ENCODE measurements at places on chromosomes 6 and 20.

- DNase-seq, result no peak
Observed at GRCh38 chr6:9140951-9141460, 705.7 kb upstream of the SLC35B3 start.

DNA sequence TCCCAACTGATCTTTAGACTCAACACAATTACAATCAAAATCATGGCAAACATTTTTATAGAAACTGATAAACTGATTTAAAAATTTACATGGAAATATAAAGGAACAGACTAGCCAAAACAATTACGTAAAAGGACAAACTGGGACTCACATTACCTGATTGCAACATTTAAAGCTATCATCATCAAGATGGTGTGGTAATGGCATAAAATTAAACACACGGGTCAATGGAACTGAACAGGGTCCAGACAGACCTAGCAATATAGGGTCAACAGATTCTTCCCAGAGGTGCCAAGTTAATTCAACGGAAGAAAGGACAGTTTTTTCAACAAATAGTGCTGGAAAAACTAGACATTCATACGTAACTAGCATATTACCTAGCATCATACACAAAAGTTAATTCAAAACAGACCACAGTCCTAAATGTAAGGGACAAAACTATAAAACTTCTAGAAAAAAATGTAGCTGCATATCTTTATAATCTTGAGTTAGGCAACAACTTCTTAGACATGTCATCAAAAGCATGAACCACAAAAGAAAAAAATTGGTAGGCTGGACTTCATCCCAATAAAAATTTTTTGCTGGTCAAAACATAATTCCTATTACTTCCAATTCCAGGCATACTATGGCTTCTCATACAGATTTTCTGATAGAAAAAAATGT is 147.4 kb upstream of the BEND6 start:
- DNase-seq, result no peak

DNA sequence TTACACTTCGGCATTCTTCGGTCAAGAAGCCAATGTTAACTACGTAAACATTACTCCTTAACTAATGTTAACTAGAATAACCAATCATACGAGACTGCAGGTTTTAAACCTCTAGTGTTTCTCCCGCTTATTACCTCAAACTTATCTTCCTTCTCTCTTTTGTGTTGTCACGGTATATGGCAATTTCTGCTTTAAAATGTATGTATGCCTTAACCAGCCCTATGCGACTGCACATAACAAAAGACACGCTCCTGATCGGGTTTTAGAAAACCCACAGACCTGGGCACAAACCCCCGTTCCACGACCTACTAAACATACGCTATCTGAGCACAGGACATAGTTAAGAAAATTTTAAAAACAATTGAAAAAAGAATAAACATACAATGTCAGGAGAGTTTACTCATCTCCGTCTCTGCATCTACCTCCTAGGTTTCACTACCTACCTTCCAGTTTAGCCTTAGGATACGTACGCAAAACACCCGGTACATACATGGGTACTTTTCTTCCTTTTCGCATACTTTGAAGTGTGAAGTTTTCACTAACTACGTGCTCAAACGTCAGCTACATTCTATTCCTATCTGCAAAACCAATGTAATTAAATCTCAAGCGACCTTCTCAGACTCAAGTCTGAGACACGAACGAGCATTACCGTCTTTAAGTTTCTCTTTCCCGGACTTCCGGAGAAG is 1.1 kb downstream of the CD164 start:
- DNase-seq, result no peak

DNA sequence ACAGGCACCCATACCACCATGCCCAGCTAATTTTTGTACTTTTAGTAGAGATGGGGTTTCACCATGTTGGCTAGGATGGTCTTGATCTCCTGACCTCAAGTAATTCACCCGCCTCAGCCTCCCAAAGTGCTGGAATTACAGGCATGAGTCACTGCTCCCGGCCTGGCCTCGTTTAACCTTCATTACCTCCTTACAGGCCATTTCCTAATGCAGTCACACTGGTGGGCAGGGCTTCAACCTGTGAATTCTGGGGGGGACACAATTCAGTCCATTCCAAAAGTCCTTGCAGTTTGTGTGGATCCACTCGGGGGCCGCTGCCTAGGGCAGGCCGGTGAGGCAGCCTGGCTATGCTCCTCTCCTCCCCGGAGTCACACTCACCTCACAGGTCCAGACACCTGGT is 112.4 kb upstream of the SNX9 start:
- DNase-seq, result no peak

GRCh38 chr6:170266061-170266825 is 24.6 kb downstream of the DLL1 start:
- DNase-seq, result no peak

Data from activated T-cell treated with anti-CD3 and anti-CD28 coated beads for 1 hour (primary cell).